Bronchial epithelial cell (primary cell): ENCODE measurements at places on chromosomes 4 and X. TPM values are rescaled to one million over a fixed set of nuclear protein-coding genes. Genes with fewer than 3 reads are reported as not detected.

DNA sequence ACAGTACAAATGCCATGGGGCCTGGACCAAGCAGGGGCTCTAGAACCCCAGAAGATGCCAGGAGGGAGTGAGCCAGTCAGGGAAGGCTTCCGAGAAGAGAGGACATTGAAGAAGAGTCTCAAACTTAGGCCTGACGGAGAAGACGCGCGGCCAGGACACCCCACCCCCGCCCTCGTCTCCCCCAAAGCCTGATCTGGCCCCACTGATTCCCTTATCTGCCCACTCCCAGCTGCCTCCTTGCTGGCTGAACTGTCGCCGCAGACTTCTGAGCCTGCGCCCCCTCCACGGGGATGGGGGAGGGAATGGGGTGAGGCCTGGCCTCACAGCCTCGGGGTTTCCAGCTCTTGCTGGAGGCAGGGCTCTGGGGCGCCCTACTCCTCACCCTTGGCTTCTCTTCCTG lies 3.6 kb upstream of the GATA1 start:
- no peak for DNase-seq

DNA sequence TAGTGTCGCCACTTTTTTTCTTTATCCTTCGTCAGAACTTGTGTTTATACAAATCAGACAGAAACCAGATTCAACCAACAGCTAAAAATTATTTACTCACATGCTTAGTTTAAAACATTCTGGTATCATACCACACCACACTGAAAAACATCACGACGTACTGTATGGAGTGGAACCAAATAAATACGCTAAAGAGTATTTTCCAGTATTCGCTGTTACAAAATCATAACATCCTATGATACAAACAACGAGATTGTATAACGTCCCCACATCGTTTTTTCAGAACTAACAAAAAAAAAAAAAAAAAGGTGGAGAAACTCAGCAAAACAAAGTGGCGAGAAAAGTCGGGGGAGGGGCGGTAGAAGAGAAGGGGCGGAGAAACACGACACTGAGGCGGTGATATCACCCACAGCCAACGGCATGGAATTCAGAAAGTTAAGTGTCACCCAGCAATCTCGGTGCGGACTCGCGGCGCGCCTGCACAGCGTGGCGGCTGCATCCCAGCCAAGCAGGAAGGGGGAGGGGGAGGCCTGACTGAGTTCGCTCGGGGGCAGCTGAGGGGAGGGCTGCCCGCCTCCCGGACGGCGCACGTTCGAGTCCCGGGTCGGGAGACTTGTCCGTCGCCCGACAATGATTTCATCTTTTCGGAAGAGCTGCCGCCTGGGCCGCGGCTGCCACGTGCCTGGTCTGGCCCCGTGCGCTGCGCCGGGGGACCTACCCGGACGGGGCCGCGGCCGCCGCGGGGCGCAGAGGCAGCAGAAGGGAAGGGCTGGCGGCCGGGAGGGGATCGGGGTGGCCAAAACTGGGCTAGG lies 920 bp downstream of the SETD7 start:
- DNase-seq = peak; percentile 73

DNA sequence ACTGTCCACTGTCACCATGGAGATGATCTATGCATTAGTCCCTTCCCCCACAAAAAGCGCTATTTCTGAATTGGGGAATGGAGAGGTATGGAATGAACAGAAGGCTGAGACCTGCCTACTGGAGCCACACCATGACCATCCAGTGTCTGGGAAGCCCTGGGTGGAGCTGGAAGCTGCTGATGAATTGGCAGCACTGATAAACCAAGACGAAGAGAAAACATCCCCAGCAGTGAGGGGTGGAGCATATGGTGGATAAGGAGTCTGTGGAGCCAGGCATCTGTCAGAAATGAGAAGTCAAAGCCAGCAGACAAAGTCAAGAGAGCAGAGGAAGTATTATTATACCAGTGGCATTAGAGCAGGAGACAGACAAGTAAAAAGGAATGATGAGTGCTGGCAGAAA lies 13.2 kb downstream of the CC2D2A start:
- DNase-seq = no peak

DNA sequence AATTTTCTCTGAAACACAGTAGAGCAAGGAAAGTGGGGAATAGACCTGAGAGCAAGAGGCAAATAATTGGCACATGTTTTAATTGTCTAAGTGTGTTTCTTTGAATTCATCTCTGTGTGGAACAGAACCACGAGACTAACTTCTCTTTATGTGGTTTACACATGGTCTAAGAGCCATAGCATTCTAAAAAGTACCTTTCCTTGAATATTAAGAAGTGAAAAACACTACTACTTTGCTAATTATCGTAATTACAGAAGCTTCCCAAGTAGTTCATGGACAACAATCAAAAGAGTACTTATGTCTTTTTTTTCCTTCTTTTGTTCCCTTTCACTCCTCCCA lies 2.9 kb upstream of the CYBB start:
- no peak for DNase-seq

DNA sequence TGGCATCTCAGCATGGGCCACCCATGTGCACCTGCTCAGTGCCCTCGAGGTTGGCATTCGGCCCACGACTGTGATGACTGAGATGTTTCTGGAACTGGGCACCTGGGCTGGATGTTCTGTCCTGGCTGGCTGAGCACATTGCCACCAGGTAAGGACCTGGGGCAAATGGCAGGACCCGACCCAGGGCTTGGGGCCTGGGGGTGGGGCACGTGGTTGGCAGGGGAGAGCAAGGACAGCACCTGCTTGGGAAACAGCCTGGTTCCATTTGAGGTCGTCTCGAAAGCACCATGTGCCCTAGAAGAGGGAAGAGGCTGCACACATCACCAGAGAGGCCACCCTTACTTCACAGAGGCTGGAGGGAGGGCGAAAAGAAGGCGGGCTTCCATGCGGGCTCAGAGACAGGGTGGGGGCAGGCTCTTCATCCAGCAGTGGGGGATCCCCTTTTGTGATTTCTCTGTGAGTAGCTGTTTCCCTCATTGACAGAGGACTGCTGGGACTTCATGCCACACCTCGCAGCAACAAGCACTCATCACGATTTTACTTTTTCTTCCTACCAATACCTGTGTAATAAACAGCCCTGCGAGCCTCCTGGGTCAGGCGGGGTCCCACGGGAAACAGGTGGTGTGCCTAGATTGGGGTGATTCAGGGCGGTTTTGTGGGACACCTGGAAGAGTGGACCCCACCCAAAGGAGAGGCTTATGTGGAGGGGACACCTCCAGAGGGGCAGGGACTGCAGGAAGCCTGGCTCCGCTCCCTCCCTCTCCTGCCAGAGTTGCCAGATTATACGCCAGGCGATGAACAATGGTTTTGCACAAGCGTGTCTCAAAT lies 12.0 kb downstream of the TMEM187 start:
- DNase-seq = no peak

ZCCHC4 gene
- total RNA-seq = 8.1 and 12.4 TPM in 2 replicates

GRCh38 chr4:102342404-102343074 lies 2.7 kb downstream of the SLC39A8 start:
- DNase-seq = no peak

- no peak for DNase-seq
These were observed 39.0 kb downstream of the CPLX1 start for GRCh38 chr4:786861-787300.

GRCh38 chrX:100407147-100407783 lies 2.8 kb downstream of the PCDH19 start:
- no peak for DNase-seq

DNA sequence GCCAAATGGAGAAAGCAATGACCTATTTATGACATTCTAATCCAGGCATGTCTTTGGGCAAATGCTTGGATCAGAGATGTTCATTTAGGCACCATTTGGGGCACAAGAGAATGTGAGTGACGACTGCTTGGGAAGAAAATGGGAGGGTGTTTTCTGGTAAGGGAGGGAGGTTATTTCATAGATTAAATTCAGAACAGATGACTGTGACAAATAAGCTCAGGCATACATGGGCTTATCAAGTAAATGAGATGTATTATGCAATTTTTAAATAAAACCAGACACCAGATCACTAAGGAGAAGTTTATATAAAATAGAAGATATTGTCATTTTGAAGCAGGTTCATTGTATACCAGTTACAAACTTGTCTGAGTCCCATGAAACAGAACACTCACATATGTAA lies 71.4 kb upstream of the UGT8 start:
- no peak for DNase-seq

- DNase-seq = no peak
These were observed 36.3 kb downstream of the RLIM start for GRCh38 chrX:74578137-74578536.

- no peak for DNase-seq
These were observed 887 bp upstream of the IL1RAPL2 start for GRCh38 chrX:104564921-104565703.

- no peak for DNase-seq
These were observed 43.5 kb upstream of the SERTM2 start for GRCh38 chrX:111467896-111468295.

CTAG2 gene
- total RNA-seq = not detected in 2 replicates

DNA sequence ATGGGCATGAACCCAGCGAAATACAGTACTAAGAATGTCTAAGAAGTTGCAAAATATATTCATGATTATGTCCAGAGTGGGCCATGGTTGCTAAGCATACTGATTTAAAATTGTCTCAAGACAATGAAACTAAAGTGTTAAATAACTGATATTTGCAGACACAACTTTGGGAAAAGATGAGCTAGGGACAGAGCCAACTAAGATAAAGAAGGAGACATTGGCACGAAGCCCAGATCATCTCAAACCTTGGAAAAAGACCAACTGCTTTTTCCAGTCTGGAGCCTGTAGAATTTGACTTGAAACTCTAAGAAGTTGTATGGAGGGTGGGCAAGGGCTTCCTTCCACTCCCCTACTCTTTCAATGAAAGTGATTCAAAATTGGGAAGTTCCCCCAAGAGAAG lies 108.5 kb upstream of the GLRA2 start:
- DNase-seq = no peak

GRCh38 chr4:122503214-122503613 lies 46.7 kb upstream of the IL2 start:
- no peak for DNase-seq

IGSF1 gene
- total RNA-seq = not detected in 2 replicates

GRCh38 chr4:121243485-121243884 lies 79.4 kb upstream of the TNIP3 start:
- peak; percentile 38 for DNase-seq

GRCh38 chr4:169098532-169098931 lies 88.5 kb upstream of the CBR4 start:
- DNase-seq = peak; percentile 70

DNA sequence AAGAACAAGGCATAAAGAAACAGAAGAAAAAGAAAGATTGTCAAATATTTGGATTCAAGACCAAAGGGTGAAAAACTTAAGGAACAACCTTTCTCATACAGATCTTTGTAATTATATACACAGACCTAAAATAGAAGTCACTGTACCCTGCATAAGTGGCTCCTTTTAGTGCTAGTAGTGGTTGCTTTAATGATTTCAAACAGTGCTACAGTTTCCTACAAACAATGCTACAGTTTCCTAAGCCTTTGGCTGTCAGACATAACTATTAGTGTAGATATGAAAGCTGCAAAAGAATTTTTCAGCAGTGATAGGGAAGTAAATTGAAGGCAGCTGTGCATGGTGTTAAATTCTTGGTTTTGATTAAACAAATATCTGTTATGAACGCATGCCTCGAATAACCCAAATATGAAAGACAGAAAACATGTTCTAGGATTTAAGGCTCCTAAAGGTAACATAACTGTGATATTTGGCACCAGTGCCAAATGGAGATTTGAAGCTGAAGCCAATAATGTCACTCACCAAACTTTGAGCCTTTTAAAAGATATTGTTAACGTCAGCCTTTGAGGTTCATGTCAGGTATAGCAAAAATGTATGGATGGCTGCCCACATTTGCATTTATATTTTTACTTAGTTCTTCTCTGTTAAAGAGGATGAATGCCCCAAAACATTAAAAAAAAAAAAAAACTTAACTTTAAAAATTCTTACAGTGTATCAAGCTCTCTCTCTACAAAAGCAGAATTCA lies 36.6 kb downstream of the SMARCAD1 start:
- DNase-seq = no peak

GRCh38 chrX:6053141-6053540 lies 175.5 kb downstream of the NLGN4X start:
- DNase-seq = no peak

CABS1 gene
- total RNA-seq = not detected in 2 replicates

DNA sequence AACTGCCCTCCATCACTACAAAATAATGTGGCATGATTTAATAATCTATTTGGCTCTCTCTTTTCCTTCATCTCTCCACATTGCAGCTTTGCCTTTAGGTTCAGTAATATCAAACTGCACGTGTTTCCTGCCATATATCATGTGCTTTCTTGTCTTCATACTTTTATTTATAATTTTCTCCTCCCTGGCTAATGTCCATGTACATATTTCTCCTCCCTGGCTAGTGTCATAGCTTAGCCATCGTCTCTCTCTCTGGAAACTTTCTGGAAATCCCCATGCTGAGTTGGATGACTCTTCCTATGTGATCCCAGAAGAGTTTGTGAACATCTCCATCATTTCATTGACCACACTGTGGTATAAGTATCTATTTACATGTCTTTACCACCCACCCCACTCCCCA lies 21.3 kb upstream of the PDGFC start:
- no peak for DNase-seq

- DNase-seq = peak; percentile 30
These were observed 739 bp downstream of the GAK start for GRCh38 chr4:931194-931959.

- peak; percentile 54 for DNase-seq
These were observed 63.8 kb downstream of the DLG3 start for GRCh38 chrX:70508296-70508911.

DNA sequence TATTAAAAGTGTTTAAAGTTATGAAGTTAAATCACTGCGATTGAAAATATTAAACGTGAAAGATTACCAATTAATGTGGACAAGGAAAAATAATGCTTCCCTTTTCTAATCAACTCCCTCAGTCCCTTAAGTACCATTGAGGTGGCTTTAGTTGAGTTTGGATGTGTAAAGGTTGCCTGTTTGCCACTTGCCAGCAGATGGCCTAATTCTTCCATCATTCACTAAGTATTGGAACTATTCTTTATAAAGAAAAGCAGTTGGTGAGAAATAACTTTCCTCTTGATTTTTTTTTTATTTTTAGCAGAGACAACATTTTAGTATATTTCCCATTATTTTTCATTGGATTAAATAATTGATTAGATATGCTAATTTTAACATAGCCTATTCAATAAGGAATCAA lies 295.9 kb upstream of the TACR3 start:
- peak; percentile 26 for DNase-seq
